ENCODE measurements at places on chromosomes 4 and X.
A peak's percentile ranks its signal among the peaks of the same experiment; 100 is the strongest.

DNA sequence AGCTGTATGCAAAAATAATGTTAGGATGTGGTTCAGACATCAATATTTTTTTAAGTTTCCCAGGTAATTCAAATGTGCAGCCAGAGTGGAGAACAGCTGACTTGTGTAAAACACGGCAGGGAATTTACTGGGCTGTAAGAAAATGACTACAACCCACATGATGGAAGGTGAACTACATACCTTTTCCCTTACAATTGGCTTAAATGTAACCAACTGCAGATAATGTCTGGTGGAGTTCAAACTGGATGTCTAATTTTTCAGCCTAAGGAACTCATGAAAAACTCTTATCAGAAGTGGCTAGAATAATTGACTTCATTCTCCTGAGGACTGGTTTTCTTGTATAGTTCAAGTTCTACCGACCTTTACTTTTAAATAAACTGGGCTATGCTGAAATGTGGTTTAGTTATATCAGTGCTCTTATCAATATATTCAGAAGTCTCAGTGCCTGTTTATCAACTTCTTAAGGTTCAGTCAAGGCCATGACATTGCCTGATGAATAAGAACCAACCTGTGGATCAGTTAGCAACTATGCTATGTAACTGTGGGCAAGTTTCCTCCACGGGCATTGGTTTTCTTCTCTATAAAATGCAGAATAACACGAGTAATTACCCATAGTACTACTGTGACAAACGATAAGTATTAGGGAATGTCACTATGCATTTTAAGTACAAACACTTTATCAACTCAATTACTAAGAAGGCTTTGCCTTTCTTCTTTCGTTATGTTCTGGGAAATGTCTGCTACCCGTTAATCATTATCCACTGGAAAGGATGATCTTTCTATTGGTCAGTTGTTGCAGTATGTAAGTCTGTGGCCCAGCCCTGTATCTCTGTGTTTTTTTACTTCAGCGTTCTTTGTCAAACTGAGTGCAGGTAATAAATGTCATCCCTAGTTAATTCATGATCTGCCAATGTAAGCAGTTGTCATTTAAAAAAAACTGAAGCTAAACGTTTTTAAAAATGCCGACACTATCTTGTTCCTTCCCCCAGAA lies 181.6 kb downstream of the PCDH7 start:
- no peak for DNase-seq

- no peak for DNase-seq
Measured at GRCh38 chrX:65667503-65668376, at the start of gene MSN. TSS of gene MSN (plus strand) at chrX:65667654. CDS start at chrX:65667842, 188 bp downstream.

DNA sequence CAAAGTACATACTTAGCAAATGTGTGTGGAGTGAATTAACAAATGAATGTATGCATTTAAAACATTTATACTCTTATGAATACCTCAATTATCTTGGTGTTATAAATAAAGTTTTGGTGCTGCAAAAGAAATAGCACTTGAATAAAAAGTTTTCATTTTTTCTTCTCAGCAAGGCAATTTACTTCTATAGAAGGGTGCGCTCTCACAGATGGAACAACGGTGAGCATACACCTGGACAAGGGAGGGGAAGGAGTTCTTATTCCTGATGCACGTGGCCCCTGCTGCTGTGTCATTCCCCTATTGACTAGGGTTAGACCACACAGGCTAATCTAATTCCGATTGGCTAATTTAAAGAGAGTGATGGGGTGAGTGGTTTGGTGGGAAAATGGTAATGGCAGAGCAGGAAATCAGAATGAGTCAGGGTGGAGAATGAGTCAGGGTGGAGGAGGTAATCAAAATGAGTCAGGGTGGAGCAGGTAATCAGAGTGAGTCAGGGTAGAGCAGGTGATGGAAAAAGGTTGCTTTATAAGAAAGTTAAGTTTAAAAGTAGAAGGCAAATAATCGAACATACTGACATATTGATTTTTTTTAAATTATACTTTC lies 28.2 kb upstream of the PGK1 start:
- DNase-seq = no peak

- DNase-seq = no peak
Measured at GRCh38 chrX:103794119-103794518, 17.5 kb downstream of the PLP1 start.

- DNase-seq = no peak
Measured at GRCh38 chr4:81255524-81255923, 40.5 kb upstream of the PRKG2 start.

DNA sequence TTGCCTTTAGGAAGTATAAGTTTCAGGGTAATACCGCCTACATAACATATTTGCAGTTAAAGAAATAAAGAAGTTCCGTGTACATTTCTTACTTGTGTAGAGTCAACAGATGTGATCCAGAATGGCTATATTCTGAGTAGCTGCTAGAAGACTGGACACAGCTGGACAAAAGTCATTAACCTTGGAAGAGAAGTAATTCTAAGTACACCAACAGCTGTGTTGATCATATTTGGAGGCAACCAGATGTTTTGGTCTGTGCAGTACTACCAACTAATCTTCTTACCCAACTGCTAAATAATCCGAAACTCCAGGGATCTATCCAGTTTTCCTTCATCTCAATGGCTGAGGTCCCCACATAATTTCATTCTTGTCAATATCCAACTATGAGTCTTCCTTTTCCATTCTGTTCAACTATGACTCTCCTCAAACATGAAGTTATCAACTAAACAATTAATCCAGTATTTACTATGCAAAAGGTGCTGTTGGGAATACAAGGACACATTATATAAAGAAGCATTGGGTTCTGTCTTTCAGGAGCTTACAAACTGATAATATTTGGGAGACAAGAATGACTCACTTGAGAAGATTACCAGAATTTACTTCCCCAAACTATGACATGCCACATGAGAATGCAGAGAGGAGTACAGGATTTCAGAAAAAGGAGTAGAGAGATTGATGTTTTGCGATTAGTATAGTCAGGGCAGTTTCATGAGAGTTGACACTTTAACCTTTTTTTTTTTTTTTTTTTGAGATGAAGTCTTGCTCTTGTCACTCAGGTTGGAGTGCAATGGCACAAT lies 78.2 kb downstream of the COL4A6 start:
- DNase-seq = no peak

GRCh38 chr4:134308910-134309309 lies 107.3 kb upstream of the PABPC4L start:
- peak; percentile 73 for DNase-seq

- DNase-seq = no peak
Measured at GRCh38 chr4:74308215-74308614, at the start of gene EPGN. TSS of gene EPGN (plus strand) at chr4:74308470. CDS start at chr4:74308534, 64 bp downstream.

Measured in SK-N-MC (cell line).